Epithelial cell of proximal tubule (primary cell): ENCODE measurements at places on chromosomes 13 and 19. TPM values are rescaled to one million over a fixed set of nuclear protein-coding genes. Genes with fewer than 3 reads are reported as not detected.

The N4BP2L2 gene
- total RNA-seq = 28.6 and 38.7 TPM in 2 replicates

The NXNL1 gene
- not detected in 2 replicates for total RNA-seq

The ZNF628 gene
- total RNA-seq = 4.2 and 6.2 TPM in 2 replicates

The FBN3 gene
- 0.06 TPM in 1 of 2 replicates, not detected in the other for total RNA-seq

The HSH2D gene
- 0.92 and 1.8 TPM in 2 replicates for total RNA-seq

The RASAL3 gene
- not detected in 2 replicates for total RNA-seq

The OLFM4 gene
- total RNA-seq = 0.07 TPM in 1 of 2 replicates, not detected in the other

DNA sequence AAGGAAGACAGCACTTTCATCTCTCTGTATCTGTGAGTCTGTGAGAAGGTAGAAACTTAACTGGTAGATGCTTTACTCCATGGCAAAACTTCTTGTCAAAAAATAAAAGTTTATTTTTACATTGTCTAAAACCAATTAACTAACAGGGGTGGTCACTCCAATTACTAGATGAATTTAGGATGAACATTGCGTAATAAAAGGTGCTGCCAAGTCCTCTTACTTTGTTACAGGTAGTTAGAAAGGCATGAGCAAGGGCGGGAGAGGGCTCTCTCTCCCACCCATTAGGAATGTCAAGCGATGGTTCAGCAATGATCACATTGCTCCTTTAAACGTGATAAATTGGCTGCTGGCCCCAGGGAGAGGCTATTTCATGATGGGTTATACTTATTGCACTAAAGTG lies 512.3 kb downstream of the SLITRK5 start:
- DNase-seq = no peak

DNA sequence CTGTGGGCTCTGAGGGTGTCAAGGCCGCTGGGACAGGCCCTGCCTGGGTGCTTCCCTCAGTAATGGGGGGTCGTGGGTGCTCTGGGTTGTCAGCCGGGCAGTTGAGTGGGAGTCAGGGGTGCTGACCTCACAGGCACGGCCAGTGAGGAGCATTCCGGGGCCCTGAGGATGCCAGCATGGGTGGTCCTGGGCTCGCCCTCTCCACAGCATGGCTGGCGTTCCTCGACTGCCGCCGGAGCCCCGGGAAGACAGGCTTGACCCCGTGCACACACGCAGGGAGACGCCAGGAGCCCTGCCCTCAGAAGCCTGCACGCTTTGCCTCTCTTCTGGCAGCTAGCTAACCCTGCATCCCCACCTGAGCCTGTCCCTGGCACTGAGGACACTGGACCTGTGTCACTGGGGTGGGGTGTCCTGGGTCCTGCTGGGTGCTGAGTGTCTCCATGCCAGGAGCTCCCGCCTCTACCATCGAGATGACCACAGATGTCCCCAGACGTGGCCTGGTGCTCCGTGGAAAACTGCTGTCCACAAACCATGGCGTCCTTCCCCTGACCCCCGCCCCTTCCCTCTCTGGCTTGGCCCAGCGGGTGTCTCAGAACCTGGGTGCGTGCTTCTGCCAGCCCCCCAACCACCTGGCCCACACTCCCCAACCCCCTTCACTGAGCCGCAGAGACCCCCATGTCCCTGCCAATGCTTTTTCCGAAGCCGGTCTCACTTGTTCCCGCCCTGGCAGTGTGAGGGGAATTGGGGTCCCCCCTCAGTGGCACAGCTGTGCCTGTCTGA lies 4.4 kb upstream of the NDUFS7 start:
- no peak for DNase-seq

- DNase-seq = no peak
Measured at GRCh38 chr13:78317030-78317429, 286.3 kb downstream of the POU4F1 start.

GRCh38 chr13:52024481-52024880 lies at the start of gene UTP14C:
Gene UTP14C (plus strand): TSS chr13:52024691. CDS start chr13:52028805, 4,114 bp downstream.
- DNase-seq = no peak

- no peak for DNase-seq
Measured at GRCh38 chr13:44174769-44175425, 198.7 kb upstream of the SERP2 start.

DNA sequence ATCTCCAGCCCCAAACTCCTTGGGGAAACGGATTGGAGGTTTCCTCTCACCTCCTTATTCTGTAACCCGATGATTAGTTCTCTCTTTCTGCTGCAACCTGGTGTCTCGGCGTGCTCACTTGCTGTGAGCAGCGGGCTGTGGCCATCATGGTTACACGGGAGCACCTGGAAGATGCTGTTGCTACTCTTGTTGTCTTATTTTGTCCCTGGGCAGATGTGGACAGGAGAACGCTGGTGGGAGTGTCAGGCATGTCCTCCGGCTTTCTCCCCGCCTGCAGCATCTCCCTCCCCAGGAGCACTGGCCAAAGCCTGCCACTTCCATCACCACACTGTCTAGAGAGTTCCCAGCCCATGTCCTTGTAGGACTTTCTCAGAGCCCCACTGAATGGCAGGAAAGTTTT lies 211.8 kb upstream of the ZNF536 start:
- no peak for DNase-seq

DNA sequence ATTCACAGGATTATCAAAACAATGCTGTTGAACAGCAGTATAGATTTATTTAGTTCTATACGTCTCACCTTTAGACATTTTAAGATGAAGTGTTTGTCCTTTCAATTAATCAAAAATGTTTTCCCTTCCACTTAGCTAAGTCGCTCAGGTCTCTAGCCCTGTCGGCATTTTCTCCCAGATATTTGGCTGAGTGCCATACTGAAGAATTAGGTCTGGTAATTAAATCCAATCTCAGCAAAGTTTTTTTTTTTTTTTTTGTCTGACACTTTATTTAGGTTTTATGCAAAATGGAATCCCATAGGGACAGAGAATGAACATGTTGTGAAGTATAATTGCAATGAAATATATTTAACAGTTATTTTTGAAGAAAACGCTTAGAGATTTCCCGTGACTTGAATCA lies 44.1 kb downstream of the RFC3 start:
- DNase-seq = no peak

DNA sequence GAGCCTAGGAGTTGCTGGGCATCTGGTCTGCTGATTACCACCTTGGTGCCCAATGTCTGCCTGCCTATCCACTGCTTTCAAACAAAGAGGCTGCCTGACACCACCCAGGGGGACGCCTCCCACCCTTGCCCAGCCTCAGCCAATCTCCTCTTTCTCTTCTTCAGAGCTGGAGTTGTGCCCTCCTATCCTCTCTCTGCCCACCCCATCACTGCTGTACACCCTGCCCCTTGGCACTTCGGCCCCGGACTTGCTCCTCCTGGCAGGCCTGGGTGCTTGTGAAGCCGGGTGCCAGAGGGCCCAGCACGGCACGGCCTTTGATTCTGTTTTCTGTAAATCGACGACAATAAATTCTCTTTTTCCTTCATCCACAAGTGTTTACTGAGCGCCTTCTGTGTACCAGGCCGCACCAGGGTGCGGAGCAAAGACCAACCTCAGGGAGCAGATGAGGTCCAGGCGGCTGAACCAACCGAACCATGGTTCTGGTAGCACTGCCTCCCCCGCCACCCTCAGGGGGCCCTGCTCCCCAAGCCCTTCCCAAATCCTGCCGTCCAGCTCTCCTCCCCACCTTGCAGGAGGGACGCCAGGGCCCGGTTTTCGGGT lies 5.0 kb downstream of the RNF225 start:
- no peak for DNase-seq

DNA sequence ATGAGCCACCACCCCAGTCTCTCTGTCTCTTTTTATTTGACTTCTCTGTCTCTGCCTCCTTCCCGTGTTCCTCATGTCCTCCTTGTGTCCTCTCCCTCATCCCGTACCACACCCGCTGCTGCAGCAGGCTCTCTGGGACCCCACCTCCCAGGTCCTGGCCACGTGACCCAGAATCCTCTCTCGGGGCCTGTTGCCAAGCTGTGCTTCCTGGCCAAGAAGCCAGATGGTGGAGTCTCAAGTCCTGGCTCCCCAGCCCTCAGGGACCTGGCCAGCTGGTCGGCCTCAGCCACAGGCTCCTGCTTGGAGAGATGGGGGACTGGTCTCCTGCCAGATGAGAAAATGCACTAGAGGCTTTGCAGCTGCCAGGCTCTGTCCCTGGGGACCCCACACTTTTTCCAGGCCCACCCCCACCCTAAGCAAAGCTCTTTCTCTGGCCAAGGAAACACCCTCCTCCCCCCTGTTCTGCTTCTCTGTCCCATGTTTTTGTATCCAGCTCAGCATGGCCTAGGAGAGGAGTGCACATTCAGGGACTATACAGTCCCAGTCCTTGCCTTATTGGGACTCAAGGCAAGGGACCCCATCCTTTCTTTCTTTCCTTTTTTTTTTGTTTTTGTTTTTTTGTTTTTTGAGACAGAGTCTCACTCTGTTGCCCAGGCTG lies 34.3 kb upstream of the SHKBP1 start:
- no peak for DNase-seq

DNA sequence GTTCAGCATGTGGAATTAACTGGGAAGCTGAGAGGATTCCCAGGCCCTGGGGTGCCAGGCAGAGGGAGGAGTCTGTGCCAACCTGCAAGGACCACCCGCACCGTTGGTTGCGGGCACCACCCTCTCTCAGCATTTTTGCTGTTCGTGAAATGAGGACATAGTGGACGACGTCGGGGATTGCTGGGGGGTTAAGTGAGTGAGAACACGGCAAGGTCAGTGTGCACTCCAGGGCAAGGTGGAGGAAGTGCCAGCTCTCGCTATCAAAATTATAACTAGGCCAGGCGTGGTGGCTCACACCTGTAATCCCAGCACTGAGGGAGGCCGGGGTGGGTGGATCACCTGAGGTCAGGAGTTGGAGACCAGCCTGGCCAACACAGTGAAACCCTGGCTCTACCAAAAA lies 2.2 kb downstream of the FXYD3 start:
- no peak for DNase-seq

- DNase-seq = no peak
Measured at GRCh38 chr19:16898361-16899015, 9.7 kb downstream of the F2RL3 start.

GRCh38 chr13:98576963-98577835 lies at the start of gene STK24:
Gene STK24 (minus strand): TSS chr13:98577107. CDS start chr13:98576786, 321 bp downstream.
- no peak for DNase-seq

GRCh38 chr19:21317821-21318220 lies 11.4 kb downstream of the ZNF708 start:
- no peak for DNase-seq

DNA sequence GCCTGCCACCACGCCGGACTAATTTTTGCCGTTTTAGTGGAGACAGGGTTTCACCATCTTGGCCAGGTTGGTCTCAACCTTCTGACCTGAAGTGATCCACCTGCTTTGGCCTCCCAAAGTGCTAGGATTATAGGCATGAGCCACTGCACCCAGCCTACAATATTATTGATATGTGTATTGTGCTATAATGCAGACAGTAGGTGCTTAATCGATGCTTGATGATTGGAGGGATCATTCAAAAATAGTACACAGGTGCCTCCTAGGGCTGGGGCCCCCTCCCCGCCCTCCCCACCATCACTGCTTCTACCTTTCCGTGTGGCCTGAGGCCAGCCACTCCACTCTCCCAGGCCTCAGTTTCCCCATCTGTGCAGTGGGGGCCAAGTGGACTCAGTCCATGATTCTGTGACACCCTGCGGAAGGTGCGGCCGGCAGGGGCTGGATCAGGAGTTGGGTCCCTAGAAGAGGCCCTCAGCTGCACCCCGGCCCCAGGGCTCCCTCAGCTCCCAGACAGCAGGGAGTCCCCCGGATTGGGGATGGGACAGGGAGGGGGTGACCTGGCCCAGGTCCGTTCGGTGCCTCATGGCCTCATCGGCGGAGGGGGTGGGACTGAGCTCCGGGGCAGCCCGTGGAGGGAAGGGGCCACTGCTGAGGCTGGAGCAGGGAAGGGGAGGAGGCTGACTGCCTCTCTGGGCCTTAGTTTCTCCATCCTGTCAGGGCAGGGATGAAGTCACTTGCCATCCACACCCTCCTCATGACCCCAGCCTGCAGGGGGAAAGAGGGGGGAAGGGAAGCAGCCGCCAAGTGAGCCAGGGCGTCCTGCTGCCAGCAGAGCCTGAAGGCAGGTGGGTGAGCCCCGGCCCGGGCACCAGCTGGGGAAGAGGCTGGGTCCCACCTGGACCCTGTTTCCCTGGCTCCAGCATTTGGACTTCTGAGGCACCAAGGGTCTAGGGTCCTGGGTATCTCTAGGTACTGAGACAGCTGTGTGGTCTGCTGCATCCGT lies 1.2 kb downstream of the ADAMTSL5 start:
- DNase-seq = no peak

- DNase-seq = no peak
Measured at GRCh38 chr13:77412116-77412635, 85.3 kb upstream of the MYCBP2 start.

- DNase-seq = peak; percentile 10
Measured at GRCh38 chr19:56595548-56595899, 422 bp downstream of the ZNF71 start.

DNA sequence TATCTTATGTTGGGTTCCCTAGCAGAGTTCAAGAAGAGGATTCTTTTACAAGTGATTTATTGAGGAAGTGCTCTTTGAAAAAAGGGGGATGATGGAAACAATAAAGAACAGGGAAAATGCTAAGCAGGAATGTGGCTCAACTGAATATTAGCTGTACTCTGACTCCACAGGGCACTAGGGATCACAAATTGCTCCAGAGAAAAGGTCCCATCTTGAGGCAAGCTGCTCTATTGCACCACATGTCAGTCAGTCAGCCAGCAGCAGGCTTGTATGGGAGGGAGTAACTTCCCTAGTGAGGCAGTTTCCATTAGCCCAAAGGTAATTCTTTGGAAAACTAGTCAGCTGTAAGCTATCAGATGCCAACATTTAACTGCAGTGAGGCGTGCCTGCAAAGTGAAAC lies 73.3 kb upstream of the FNDC3A start:
- peak; percentile 58 for DNase-seq

- DNase-seq = no peak
Measured at GRCh38 chr19:51676566-51677083, 16.5 kb upstream of the SPACA6 start.

- DNase-seq = no peak
Measured at GRCh38 chr13:75468602-75469001, 13.4 kb downstream of the TBC1D4 start.

DNA sequence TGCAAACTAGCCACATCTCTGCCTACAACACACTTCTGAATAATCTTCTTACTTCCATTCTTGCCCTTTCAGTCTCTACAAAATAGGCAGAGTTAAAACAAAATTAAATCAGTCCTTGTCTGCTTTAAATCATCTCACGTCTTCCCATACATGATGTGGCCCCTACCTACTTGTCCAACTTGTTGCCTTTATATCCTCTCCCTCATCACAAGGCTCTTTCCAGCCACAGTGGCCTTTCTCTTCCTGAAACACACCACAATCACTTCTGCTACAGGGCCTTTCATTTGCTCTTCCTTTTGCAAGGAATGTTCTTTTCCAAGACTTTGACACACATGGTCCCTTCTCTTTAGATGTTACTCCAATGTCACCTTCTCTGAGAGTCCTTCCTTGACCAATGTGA lies 1.7 kb downstream of the RBM26 start:
- DNase-seq = no peak
